RPMI7951 (cell line): ENCODE measurements at places on chromosomes 7 and 10. TPM values are rescaled to one million over a fixed set of nuclear protein-coding genes. Genes with fewer than 3 reads are reported as not detected.

DNA sequence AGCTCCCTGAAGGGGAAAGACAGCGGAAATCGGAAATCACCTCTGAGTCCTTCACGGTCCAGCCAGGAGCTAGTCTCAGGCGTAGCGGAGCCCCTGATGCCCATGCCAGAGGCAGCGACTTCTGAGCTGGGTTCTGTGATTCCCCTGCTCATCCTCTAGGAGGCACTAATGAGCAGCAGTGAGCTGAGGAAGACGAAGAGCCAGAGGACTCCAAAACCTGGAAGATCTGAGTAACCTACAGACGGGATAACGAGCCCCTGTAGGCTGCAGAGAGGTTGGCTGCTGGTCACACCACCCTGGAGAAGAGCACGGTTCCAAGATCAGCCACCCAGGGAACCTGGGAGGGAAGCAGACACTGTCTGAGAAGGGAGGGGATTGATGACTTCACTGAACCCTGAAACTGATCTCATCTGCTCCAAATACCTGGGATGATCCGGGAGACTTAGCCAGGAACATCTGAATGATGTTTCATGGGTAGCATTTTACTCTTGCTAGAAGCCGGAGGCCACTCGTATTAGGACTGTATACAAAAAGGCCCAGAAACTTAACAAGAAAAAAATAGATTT is 304.1 kb downstream of the PAXIP1 start:
- peak; percentile 44 for DNase-seq

DNA sequence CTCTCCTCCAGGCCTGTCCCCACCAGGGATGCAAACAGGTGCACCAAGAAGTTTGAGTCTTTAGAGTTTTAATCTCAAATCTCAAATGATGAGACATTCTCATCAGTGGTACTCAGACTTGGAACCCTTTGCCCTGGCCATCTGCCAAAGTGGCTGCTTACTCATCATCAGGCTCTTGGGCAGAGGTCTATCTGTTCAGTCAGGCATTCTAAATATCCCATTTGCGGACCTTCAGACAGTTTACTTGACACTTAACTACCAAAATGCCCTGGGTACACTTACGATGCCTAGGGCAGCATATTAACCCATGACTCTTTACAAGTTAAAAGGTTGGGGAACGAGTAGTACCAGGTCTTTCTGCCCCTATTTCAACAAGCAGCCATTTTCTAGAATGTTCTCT is 61.2 kb upstream of the YAE1 start:
- DNase-seq: peak; percentile 81

- DNase-seq: no peak
Measured at GRCh38 chr7:91326516-91327199, 62.4 kb downstream of the FZD1 start.

DNA sequence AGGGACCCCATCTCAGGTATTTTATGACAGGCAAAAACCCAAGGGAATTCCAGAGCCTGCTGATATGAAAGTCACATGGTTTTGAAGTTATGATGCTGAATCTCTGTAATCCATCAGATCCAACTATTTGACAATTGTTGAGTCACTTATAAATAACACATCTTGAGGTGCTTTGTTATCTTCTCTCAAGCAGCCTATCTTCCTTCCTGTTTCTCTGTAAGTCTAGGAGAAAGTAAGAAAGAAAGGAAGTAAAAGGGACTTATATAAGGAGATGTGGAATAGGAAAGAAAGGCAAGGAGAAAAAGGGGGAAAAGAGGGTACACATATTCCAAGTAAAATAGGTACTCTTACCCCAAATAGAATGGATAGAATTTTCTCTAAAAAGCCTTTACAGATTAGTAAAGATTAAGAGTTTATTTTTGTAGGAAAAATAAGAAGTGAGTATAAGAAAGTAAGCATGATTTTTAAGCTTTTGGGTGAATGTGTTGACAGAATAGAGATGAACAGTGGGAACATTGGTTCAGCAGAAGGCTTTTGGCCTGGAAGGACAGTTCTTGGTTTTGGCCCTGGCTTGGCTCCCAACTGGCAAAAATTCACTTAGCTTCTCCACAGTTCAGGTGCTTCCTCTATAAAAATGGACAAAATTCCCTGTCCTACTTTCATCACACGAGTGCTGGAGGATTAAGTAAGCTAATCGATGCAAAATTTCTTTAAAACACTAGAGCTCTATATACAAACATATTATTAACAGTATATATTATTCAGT is 39.6 kb upstream of the ANK3 start:
- no peak for DNase-seq

DNA sequence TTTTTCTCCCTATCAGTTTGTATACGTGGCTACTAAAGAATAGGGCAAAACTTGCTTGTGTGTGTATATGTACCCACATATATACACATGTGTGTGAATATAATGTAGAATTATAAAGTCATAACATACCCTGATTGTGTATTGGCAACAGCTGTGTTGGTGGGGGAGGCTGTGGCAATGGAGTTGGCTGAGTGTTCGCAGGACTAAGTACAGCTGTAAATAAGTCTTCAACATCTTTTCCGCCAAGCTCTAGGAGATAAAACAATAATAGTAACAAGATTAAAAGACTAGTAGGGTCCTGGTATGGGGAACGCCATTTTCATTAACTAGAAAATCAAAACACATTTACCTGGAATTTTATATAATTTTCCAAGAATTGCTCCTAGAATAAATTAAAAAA is 168.4 kb downstream of the GALNT11 start:
- DNase-seq: no peak

The EPO gene
- total RNA-seq: not detected in 2 replicates

The BAIAP2L1 gene
- 7.1 and 9.4 TPM in 2 replicates for total RNA-seq

The SPDYE5 gene
- total RNA-seq: not detected in 2 replicates
